ENCODE measurements at places on chromosomes 1 and 21.

- DNase-seq: no peak
Observed at GRCh38 chr1:219805191-219805590, 123.2 kb downstream of the SLC30A10 start.

- DNase-seq: no peak
Observed at GRCh38 chr1:81225789-81226602, 574.7 kb upstream of the ADGRL2 start.

- DNase-seq: peak; percentile 84
Observed at GRCh38 chr1:54996359-54996868, 2.3 kb upstream of the BSND start.

DNA sequence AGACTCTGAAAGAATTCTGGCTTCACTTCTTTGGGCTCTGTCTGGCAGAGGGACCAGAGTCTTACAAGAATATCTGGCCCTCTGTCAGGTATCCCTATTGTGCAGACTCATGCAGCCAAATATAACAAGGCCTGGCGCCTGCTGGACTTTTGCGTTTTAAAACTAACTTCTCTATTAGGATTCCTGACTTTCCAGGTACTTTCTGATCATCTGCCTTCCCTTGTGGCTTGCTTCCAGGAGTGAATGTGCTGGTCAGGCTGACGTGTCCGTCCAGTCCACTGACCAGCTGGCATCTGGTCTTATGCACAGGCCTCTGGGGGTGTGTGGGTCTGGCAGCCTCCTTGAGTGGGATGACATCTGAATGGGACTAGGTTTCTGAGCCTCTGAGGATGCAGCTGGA, 8.6 kb upstream of the RAB29 start:
- DNase-seq: no peak

- DNase-seq: peak; percentile 91
Observed at GRCh38 chr1:93846206-93846991, 32.6 kb downstream of the DNTTIP2 start.

DNA sequence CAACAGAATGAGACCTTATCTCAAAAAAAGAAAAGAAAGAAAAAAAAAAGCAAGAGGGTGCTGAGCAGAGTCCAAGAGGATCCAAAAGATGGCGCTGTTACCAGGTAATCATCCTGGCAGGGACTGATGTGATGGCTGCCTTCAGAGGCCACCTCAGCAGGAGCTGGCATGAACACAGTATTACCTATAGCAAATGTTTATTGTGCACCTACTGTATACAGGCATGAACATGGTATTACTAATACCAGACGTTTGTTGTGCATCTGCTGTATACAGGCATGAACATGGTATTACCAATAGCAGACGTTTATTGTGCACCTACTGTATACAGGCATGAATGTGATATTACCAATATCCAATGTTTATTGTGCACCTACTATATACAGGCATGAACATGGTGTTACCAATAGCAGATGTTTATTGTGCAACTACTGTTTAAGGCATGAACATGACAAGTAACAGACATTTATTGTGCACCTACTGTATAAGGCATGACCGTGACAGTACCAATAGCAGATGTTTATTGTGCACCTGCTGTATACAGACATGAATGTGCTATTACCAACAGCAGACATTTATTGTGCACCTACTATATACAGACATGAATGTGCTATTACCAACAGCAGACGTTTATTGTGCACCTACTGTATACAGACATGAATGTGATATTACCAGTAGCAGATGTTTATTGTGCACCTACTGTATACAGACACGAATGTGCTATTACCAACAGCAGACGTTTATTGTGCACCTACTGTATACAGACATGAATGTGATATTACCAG, 115.1 kb upstream of the TMEM51 start:
- no peak for DNase-seq

GRCh38 chr1:208280681-208281450, 36.7 kb upstream of the PLXNA2 start:
- no peak for DNase-seq

DNA sequence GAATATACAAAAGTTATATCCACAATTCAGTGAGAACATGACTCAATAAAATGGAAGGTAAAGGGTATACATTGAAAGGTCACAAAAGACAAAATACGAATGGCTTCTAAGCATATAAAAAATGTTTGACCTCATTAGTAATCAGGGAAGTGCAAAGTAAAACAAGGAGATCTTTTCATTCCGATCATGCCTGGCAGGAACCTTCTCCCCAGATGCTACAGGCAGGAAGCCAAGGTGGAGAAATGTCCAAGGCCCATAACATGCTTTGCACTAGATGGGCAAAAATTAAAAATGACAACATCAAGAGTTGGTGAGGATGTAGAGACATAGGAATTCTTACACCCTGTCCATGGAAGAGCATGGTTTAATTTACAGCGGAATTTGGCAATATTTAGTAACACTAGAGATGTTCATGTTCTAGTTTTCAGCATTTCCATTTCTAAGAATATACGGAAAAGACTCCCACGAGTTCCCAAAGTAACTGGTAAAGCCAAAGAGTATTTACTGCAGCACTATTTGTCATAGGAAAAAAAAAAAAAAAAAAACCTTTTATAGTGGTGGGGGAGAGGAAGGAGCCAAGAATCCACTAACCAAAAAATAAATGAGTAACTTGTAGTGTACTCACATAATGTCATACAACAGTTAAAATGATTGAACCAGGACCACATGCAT, 184.5 kb upstream of the KAZN start:
- no peak for DNase-seq

- DNase-seq: no peak
Observed at GRCh38 chr1:53214376-53214940, 6.0 kb downstream of the CZIB start.

Measured in transverse colon (tissue), 4 donors.